ENCODE measurements at places on chromosomes 11 and 22.

- DNase-seq = no peak
These were observed 18.4 kb upstream of the CBX6 start for GRCh38 chr22:38890377-38890776.

DNA sequence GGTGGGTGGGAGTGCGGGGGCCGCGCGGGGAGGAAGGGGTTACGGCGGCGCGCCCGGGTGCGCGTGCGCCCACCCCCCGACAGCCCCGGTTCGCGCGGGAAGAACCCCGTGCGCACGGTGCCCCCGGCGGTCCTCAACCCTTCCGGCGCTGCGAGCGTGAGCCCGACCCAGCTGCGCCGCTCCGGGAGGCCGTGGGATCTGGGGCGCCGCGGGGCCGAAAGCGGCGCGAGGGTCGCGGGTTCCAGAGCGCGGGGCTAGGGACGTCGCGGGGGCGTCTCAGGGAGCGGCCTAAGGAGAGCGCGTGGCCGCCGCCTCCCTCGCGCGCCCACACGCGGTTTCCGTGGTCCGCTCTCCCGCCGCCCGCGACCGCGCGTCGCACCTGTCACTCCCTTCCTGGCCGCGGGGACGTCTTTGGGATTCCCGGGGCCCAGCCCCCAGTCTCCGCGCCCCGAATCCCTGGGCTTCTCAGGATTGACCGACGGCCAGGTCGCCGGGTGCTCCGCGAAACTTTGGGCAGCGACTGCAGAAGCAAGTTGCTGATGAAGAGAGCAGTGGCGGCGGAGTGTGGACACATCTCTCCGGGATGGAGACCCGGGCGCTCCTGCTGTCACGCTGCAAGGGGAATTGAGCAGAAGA, 582 bp downstream of the SREBF2 start:
- DNase-seq = no peak

- DNase-seq = no peak
These were observed 1150.5 kb downstream of the BRD1 start for GRCh38 chr22:48677168-48677520.

DNA sequence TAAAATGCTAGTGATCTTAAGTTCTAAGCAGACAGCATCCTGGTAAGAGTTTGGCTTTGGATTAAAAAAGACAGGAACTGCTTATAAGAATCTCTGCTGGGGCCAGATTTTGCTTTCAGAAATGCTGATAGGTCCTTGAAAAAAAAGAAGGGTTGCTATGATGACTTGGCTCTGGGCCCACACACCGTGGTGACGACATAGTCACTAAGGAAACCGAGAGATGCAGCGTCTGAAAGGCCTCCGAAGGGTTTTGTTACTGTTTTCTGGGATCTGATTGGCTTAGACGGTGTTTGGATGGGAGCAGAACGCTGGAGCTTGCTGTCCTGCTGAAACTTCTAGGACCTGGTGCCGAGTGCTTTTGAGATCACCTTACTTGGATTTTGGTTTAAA, 8.4 kb downstream of the FAM118A start:
- no peak for DNase-seq

GRCh38 chr11:119047205-119047604, 9.8 kb downstream of the HYOU1 start:
- DNase-seq = no peak

DNA sequence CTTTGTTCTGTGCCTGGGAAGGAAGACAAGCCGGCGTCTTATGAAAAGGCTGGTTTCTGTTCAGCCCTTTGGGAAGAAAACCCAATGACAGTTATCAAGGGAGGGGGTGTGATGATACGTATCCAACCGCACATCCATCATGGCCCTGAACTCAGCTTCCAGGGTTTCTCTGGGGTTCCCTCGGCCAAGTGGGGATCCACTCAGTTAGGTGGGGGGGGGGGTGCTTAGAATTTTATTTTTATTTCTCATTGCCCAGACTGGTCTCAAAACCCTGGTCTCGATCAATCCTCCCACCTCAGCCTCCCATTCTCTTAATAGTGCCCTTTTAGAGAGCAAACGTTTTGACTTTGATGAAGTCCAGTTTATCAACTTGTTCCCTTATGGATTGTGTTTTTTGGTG, 25.7 kb downstream of the KCNQ1 start:
- no peak for DNase-seq

DNA sequence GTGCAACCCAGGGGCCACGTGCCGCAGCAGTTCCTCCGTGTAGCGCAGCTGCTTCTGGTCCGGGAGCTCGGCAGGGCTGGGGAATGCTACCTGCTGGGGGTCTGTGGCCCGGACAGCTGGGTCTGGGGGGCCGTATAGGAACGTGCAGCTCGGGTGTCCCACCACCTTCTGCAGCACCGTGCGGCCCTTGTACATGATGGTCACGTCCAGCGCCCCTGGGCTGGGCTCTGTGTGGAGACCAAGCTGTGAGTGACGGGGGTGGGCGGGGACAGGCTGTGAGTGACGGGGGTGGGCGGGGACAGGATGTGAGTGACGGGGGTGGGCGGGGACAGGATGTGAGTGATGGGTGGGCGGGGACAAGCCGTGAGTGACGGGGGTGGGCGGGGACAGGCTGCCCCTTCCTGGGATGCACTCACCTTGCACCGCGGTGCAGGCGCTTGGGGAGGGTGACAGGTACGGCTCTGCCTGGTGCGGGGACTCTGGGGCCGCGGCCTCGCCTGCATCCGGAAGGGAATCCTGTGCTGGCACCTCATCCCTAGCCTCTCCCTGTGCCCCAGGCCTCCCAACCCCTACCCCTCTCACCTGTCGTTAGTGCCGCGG, 2.3 kb downstream of the IRF7 start:
- DNase-seq = no peak

- no peak for DNase-seq
These were observed 99.4 kb downstream of the TEAD1 start for GRCh38 chr11:12773591-12773990.

- DNase-seq = peak; percentile 32
These were observed 4.6 kb downstream of the CHRDL2 start for GRCh38 chr11:74726547-74727182.

- no peak for DNase-seq
These were observed 1.3 kb downstream of the ACR start for GRCh38 chr22:50739279-50739691.

All from NCI-H1694 (cell line).